ENCODE measurements at places on chromosomes 12 and 14.
A peak's percentile ranks its signal among the peaks of the same experiment; 100 is the strongest.

GRCh38 chr12:108821407-108822397 lies 35.7 kb downstream of the SSH1 start:
- DNase-seq = peak; percentile 32

DNA sequence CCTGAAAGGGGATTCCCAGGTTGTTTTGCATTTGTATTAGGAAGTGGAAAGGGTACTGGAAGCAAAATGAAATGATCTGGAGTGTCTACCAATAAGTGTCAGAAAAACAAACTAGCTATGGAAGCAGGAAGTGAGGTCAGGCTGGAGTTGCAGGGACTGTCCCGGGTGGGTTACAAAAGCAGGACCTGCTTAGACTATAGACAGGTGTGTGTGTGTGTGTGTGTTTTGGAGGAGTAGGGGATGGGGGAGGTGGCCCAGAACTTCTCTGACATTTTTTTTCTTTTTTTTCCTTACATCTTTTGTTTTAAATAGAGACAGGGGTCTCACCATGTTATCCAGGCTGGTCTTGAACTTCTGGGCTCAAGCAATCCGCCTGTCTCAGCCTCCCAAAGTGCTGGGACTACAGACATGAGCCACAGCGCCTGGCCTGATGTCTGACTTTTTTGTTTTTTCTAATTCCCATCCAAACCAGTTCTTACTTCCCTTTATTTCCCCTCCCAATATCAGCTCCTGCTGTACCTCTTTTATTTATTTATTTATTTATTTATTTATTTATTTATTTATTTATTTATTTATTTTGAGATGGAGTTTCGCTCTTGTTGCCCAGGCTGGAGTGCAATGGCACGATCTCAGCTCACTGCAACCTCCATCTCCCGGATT lies 512 bp upstream of the RND1 start:
- no peak for DNase-seq

DNA sequence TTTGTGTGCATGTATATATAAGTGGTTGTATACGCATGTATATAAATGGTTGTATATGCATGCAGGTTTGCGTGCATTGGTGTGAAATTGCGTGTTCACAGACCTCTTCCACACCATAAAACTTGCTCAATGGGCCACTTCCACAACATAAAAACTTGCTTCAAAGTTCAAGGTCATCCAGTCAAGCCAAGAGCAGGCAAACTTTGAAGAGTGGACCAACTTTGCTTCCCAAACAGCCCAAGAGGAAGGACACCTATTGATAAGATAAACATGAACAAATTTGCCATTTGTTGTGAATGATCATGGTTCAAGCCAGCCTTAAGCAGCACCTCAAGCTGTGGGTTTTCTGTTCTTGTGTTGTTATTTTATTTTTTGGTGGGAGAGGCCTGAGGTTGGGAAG lies 25.2 kb upstream of the PPP1CC start:
- DNase-seq = no peak

DNA sequence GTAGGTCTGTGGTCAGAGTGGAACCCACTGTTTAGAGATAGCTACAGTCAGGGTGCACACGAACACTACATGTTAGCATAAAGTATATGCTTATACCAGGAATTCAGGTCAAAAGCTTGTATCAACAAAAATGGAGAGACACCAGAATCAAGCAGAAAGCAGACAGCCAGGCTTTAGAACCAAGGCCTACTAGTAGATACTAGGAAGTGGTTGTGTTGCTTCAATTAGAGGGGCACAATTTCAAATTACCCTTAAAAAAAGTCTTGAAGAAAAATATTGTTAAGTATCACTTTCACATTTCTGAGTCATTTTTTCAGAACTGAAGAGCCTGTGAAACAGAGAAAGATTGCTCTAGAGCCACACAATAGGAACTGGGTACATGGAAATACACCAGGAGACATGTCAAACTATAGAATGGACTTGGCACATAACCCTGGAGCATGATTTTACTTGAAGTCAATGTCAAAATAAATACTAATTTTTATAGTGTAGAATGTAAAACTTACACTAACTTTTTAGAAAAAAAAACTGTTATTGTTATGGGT lies 41.6 kb downstream of the LRRC9 start:
- DNase-seq = no peak

DNA sequence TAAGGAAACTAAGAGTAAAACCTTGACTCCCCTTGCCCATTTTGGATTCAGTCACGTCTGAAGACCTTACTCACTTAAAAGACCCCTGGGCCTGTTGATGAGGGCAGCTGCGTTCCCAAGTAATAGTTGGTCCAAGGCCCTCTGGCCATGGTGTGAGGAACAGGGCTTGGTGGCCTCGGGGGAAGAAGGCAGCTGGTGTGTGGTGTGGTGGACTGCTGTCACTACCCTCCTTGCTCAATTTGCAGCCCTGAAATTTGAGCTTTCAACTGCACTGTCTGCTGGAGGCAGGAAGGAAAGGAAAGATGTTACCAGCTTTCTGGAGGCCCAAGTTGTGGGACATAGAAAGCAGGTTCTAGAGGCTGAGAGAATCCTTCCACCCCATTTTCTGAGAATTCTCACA lies 128.2 kb downstream of the SLC38A6 start:
- no peak for DNase-seq

DNA sequence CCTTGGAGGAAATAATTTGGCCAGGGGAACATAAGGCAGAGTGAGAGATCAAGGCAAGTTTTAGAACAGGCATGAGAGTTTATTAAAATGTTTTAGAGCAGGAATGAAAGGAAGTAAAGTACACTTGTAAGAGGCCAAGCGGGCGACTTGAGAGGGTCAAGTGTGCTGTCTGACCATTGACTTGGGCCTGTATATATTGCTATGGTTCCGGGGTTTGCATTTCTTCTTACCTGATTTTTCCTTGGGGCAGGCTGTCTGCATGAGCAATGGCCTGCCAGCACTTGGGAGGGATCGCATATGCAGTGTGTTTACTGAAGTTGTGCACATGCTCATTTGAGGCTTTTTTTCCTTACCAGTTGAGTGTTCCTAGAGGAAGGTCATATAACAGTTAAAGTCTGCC lies 214.8 kb downstream of the FUT8 start:
- DNase-seq = no peak

GRCh38 chr14:102487204-102487577 lies 22.4 kb downstream of the ANKRD9 start:
- no peak for DNase-seq

GRCh38 chr14:61026526-61026925 lies 45.5 kb downstream of the SLC38A6 start:
- DNase-seq = no peak

DNA sequence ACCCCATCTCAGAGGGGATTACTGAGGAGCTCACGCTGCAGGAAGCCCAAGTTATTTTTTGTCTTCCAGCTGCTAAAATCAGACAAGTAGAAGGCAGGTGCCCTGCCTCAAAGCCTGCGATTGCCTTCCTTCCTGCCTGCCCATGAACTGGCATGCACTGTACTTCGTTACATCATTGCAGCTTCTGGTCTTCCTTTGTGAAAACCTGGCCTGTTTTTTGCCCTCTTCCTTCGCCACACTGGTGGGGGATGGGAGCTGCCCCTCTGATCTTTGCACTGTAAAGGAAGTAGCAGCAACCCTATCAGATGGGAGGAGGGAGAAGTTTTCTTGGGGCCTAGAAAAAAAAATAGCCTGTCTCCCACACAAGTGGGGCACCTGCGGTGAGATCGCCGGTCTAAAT lies 1098.7 kb downstream of the BCL11B start:
- DNase-seq = peak; percentile 81

DNA sequence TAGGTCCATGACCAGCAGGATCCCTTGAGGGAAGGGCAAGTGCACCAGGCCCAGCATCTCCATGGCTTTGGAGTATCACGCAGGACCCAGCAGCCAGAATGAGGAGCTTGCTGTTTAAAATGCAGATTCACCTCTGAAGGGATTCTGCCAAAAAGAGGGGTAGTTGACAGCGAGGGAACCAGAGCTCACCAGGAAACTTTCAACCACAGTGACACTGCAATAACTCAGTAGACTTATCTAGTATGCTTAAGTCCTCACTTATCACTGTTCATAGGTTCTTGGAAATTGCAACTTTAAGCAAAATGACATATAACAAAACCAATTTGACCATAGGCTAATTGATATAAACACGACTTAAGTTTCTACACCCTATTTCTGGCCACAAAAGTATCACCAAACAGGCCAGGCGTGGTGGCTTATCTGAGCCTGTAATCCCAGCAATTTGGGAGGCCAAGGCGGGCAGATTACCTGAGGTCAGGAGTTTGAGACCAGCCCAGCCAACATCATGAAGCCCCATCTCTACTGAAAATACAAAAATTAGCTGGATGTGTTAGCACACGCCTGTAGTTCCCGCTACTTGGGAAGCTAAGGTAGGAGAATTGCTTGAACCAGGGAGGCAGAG lies 21.4 kb upstream of the CKAP4 start:
- no peak for DNase-seq

DNA sequence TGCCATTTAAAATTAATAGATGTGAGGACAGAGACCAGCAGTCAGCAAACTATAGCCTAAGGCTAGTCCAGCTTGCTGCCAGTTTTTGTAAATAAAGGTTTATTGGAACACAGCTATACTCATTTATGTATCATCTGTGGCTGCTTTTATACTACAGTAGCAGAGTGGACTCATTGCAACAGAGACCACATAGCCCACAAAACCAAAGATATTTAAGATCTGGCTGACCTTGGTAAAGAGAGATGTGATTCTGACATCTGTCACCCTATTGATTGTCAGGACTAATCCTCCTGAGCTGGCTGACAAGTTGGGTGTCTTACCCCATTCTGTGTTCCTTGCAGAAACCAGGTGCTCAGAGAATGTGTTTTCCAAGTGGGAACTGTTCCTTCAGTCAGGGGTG lies 99.9 kb downstream of the BEGAIN start:
- no peak for DNase-seq

- DNase-seq = no peak
Observed at GRCh38 chr12:118813778-118814357, 167.5 kb upstream of the SRRM4 start.

GRCh38 chr12:69906411-69907216 lies 81.6 kb downstream of the MYRFL start:
- no peak for DNase-seq

GRCh38 chr14:65422088-65422834 lies 9.7 kb downstream of the FUT8 start:
- DNase-seq = no peak

DNA sequence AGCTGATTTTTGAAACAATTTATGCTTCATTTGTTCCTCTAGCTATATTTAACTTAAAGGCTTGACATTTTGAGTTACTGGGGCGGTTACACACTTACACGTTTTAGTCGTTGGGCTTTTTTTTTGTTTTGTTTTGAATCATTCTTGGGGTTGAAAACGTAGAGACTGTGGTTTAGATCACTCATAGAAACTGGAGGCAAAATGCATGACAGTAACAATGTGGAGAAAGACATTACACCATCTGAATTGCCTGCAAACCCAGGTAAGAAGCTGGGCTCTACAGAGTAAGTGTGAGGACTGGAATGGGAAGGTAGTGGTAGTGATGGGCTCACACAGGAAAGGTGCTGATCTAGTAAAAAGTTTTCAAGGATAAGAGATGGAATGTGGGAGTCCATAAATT lies at the start of gene CLEC2D:
TSS of gene CLEC2D (plus strand) at position 180 of the 400 bp plus-strand sequence. CDS start at position 202, 22 bp downstream.
- peak; percentile 92 for DNase-seq

GRCh38 chr12:103499571-103499970 lies 3.8 kb upstream of the C12orf42 start:
- DNase-seq = no peak

DNA sequence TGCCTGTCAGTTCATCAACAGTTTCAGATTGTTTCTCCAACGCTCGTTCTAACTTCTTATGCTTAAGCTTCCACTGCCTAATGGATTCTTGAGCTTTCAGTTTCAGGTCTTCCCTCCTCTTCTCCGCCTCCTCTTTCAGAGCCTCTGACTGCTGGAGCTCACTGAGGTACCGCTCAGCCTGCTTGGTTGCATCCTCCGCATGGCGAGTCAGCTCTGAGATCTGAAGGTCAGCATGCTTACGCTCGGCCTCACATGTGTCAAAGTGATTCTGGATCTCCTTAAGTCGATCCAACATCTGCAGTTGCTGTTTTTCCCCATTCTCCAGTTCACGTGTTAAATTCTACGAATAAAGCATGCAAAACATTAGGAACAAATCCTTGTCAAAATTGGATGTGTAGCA lies 148.8 kb downstream of the CEP128 start:
- no peak for DNase-seq

DNA sequence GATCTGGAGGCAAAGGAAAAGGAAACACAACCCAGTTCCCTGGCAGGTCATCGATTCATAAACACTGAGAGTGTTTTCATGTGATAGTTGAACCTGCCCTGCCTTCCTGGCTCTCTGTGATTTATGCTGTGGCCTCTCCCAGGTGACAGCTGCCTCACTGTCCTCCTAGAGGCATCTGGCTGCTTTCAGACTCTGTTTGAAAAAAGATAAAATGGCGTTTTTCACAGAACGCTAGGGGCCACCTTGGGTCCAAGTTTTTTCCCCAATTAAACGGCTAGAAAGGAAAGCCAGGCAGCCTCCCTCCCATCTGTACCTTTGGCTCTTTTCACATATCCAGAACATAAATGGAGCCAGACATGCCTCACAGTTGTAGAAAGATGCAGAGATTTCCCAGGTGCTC lies 252.6 kb upstream of the CCDC196 start:
- no peak for DNase-seq

GRCh38 chr14:36320897-36321381 lies 502 bp upstream of the MBIP start:
- DNase-seq = no peak

- DNase-seq = no peak
Observed at GRCh38 chr12:54407183-54407905, 11.7 kb downstream of the ITGA5 start.

Data from activated CD4-positive, alpha-beta T cell treated with anti-CD3 and anti-CD28 coated beads, Interleukin-2, Interleukin-4, amounts not matched to agents 100 ng/mL and 50 ng/mL, durations not matched to agents 16 hours and 8 hours (primary cell).